ENCODE measurements at places on chromosomes 7 and 10. TPM values are rescaled to one million over a fixed set of nuclear protein-coding genes. Genes with fewer than 3 reads are reported as not detected.

DNA sequence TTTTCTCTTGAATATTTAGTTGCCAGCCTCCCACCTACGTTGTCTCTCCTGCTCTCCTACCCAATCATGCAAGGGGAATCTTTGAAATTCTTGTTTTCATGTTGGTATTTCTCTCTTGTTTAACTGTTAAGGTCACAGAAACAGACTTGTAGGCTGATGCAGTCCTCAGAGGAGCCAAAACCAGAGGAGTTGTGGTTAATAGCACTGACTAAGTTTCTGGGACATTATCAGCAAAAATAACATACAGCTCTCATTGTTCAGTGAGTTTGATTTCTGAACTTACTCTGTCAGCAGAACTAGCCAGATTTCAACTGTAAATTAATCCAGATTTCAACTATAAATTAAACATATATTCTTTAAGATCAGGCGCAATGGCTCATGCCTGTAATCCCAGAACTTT is 11.1 kb upstream of the CUL1 start:
- DNase-seq, result no peak

DNA sequence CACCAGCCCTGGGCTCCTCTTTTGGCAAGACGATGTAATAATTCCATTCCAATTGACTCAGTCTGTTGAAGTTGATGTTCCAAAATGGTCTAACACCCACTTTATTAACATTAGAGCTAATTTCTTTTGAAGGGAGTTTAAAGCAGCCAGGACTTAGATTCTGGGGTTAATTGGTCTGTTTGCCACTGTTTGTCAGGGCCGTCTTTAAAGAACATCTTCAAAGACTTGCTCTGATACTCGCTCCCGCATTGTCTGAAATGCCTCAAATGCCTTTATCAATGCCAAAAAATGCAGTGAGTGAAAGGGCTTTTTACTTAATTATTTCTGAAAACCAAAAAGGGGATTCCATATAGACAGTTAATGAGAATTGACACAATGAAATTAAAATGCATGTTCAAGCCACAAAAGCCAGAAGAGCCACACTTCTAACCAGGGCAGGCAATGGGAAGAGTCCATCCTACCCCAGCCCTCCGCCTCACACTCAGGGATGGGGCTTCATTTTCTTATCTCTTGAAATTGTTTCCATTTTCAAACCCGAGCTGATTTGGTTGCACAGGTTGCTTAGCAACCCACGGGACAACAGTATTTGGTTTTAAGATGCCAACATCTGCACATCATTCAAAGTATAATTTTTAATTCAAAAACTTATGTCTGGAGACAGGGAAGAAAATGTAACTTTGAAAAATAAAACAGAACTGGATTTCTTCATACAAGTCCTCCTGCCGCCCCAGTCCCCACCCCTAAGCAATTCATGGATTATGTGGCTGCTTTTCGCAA is 163.0 kb downstream of the FGFR2 start:
- DNase-seq, result no peak

DNA sequence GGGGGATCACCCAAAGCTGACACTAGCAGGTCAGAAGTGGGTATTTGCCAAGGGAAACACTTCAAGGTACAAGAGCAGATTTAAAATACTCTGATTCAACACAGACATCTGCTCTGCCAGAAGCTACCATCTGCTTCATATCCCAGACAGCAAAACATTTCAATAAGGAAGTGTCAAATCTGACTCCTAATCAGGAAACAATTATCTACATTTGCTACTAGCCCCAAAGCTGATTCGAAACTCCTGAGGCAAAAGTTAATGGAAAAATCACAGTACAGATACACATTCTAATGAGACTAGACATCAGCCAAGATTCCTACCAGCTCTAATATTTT is 48.9 kb downstream of the PARD3 start:
- no peak for DNase-seq

GRCh38 chr10:69385454-69386350 is 31.0 kb downstream of the TACR2 start:
- no peak for DNase-seq

DNA sequence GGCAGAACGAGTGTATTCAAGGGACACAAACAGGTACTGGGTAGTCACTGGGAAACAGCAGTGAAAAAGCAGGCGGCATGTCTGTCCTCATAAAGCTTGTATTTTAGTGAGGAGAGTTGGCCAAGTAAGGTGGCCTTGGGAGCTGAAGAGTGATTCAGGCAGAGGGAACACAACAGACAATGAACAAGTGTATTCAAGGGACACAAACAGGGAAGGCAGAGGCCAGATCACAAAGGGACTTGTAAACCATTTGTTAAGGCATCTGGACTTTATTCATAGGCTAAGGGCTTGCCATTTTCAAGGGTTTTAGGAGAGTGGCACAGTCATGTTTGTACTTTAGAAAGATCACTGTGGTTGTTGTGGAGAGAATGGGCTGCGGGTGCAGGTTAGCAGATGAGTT is 49.0 kb downstream of the LRMDA start:
- no peak for DNase-seq

DNA sequence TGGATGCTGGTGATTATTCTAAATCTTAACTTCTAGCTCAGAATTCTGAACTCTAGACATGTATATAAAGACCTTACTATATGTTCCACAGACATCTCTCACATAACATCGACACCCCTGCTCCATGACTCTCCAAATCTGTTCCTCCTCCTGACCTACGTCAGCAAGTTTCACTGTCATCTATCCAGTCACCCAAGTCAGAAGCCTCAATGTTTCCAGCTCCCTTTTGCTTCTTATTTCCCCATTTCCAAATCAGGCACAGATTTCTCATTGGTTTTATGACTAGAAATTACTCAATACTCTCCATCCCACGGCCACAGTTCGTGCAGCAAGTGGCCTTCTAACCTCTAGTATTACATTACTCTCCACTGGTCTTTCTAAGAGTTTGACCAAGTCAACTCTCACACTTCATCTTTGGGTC is 28.5 kb downstream of the EPC1 start:
- no peak for DNase-seq

DNA sequence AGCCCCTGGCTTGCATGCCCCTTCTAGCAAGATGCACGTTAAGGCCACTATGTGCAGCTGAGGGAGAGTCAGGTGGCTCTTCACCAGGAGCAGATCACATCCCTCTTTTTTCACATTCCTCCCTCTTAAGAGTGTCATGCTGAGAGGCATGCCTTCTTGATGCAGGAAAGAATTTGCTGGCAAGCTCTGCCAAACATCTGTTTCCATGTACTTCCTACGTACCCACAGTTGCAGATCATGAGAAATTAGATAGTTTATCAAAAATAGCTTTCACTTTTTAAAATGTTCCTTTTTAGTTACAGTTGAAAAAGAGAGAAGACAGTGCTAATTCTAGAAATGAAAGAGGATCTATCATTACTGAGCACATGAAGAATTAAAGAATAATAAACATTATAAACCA is 79.7 kb upstream of the ZNF722 start:
- no peak for DNase-seq

DNA sequence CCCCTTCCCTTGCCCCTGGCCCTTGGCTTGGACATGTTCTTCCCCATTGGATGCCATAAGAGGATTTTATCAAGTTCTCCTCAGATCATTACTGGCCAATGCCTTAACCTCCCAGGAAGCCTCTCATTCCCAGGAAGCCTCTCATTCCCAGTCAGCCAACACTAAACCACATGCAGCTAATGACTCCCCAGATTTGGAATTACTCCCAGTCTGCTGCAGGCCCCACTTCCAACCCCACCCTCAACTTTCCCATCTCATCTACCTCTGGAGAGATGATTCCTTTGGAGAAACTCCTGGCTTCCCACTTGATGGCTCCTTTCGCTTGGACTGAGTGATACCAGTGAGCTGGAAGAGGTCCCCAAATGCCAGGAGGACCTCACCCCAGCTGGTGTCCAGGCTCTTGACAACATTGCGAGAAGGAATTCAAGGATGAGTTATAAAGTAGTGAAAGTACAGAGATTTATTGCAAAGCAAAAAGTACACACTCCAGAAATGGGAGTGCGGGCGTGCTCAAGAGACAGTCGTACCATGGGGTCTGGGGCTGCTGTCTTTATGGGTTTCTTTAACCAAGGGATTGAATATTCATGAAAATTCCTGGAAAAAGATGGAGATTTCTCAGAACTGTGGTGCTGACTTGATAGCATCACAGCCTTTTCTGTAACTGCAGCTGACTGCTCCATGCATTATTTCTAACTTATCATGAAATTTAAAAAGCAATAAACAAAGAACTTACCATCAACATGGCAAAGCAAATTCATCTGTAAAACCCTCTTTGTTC is 117.2 kb upstream of the ADCY1 start:
- DNase-seq, result no peak

- DNase-seq, result no peak
Measured at GRCh38 chr7:100847360-100847759, 5.2 kb upstream of the SLC12A9 start.

CDC14C gene
- not detected for total RNA-seq

TACR2 gene
- not detected for total RNA-seq

ERVW-1 gene
- total RNA-seq, result not detected
